ENCODE measurements at places on chromosomes 2 and 18. TPM values are rescaled to one million over a fixed set of nuclear protein-coding genes. Genes with fewer than 3 reads are reported as not detected.

The TUBA4B gene
- total RNA-seq: 0.14 TPM

The MYOM1 gene
- total RNA-seq: 0.38 TPM

The PJVK gene
- 3.0 TPM for total RNA-seq

The GPR45 gene
- 0.23 TPM for total RNA-seq

DNA sequence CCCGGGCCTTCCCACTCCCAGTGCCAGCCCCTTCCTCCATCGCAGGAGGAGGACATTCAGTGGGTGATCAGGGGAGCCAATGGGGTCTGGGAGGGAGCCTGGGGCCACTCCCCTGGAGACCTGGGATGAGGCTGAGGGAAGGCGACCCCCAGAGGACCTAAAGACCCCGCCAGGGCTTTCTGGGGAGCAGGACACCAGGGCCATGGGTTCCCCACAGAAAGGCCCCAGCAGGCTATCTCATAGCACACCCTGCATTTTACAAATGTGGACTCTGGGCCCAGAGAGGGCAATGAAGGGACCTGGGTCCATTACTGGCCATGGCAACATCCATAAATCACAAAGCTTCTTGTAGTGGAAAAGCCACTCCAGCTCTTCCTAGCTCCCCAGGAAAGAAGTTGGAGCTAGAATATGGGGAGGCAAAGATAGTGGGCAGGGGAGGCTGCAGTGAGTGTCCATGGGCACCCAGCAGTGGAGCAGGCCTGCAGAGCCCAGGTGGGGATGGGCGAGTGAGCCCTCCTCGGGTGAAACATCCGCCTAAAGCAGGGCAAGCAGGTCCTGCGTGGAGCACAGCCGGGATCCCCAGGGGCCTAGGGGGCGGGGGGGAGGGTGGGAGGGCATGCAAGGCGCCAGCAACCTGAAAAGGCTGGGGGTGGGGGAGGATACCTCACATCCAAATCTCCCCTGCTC is 13.8 kb downstream of the CYP26B1 start:
- no peaks in the 10 kb centered on the region for H3K36me3 ChIP-seq
- no peak overlapping the region for H3K4me3 ChIP-seq
- H3K4me1 ChIP-seq: peaks cover 7% of the 10 kb centered on the region
- no peak overlapping the region for H3K27ac ChIP-seq
- H3K27me3 ChIP-seq: peaks cover 5% of the 10 kb centered on the region
- no peak for DNase-seq

- H3K4me1 ChIP-seq: no peaks in the 10 kb centered on the region
- no peak for DNase-seq
- H3K27ac ChIP-seq: no peak overlapping the region
- H3K27me3 ChIP-seq: no peaks in the 10 kb centered on the region
- no peak overlapping the region for H3K4me3 ChIP-seq
Observed at GRCh38 chr2:20159411-20160070, 65.4 kb downstream of the SDC1 start.

- peaks cover 24% of the 10 kb centered on the region for H3K4me1 ChIP-seq
- H3K27me3 ChIP-seq: no peaks in the 10 kb centered on the region
- no peak overlapping the region for H3K4me3 ChIP-seq
Observed at GRCh38 chr2:239215136-239215925, 185.5 kb downstream of the HDAC4 start.

DNA sequence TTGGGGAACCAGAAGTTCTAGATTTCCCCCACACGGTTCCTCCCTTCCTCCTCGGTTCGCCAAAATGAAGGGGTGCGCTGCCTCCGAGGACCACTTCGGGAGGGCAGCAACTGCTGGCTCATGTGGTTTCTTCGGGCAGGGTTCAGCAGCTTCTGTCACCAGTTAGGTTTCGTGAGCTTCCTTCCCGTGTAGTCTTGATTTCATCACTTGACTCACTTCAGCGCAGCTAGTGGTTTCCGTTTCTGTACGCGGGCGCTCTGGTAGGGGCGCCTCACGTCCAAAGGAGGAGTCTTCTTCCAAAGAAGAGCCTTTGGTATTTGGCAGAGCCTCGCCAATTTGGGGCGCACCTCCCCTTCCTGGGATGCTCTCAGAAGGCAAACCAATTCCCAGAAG is 485 bp upstream of the GALNT3 start:
- peaks cover 43% of the 10 kb centered on the region for H3K4me1 ChIP-seq
- H3K36me3 ChIP-seq: no peaks in the 10 kb centered on the region
- DNase-seq: peak; percentile 71

DNA sequence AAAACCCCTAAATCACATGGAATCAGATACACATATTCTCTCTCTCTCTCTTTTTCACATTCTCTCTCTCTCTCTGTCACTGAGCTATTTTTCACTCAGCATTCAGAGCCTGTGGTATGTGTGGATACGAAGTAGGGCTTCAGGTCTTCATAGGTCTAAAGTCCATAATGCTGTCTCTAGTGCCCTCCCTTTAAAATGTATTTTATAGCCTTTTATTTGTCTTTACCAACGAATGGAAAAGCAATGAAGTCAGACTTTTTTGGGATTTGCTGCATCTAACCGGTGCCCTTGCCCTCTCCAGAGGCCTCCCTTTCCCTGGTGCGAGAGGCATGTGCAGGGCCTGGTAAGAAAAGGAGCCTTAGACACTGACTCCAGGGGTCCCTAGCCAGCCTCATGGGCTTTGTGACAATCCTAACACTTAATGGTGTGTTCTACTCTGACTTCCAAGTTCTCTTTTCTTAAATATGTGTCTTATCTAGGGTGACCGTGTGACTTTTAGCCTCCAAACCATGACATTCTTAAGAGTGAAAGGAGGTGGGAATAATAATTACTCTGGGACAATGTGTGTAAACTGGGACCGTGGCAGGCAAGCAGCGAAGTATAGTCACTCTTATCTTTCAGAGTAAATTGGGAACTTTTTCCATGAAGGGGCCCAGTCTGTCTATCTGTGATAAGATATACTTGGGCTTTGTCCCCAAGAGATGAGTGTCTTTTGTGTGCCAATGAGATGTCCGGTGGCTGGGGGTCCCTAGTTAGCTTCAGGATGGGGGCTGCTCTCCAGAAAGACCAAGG is 101.1 kb downstream of the B3GNT2 start:
- H3K4me3 ChIP-seq: no peak overlapping the region
- H3K27ac ChIP-seq: no peak overlapping the region
- no peaks in the 10 kb centered on the region for H3K27me3 ChIP-seq

- H3K36me3 ChIP-seq: no peaks in the 10 kb centered on the region
- no peaks in the 10 kb centered on the region for H3K27me3 ChIP-seq
- DNase-seq: no peak
- no peak overlapping the region for H3K4me3 ChIP-seq
Observed at GRCh38 chr2:237868631-237869342, 9.4 kb downstream of the RAMP1 start.

GRCh38 chr2:25293145-25293544 is 48.6 kb downstream of the DNMT3A start:
- H3K4me3 ChIP-seq: no peak overlapping the region
- H3K36me3 ChIP-seq: no peaks in the 10 kb centered on the region
- H3K27me3 ChIP-seq: no peaks in the 10 kb centered on the region
- DNase-seq: no peak

DNA sequence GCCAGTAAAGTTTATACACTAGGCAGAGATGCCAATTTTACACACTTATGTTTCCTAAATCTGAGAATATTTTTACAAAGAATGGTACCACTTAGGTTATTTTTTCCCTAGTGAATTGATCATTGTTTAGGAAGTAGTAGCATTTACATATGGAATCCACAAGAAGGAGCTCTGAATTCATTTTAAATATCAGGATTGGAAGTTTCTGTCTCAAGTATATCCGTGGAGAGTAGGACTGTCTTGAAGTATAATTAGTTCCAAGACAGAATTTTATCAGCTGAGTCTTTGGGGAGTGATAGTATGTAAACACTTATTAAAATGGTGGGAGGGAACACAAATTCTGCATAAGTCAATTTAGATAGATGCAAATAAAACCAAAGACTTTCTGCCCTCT is 82.3 kb upstream of the FAM98A start:
- DNase-seq: peak; percentile 32
- no peaks in the 10 kb centered on the region for H3K27me3 ChIP-seq
- H3K27ac ChIP-seq: no peak overlapping the region
- no peak overlapping the region for H3K4me3 ChIP-seq
- H3K36me3 ChIP-seq: no peaks in the 10 kb centered on the region

DNA sequence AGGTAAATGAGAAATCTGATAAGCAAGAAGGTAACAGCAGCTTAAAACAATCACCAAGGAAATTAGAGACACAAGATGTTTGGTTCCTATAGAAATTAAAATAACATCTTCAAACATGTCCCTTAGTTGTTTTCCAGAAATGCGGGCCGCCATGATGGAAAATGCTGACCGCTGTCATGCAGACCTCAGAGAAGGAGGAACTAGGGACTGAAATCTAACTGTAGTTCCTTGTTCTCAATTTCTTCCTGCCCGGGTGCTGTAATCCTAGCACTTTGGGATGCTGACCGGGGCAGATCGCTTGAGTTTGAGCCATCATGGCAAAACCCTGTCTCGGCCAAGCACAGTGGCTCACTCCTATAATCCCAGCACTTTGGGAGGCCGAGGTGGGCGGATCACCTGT is 51.1 kb downstream of the TEX51 start:
- peaks cover 12% of the 10 kb centered on the region for H3K4me1 ChIP-seq
- peaks cover 1% of the 10 kb centered on the region for H3K36me3 ChIP-seq
- H3K27me3 ChIP-seq: no peaks in the 10 kb centered on the region
- H3K4me3 ChIP-seq: no peak overlapping the region
- DNase-seq: no peak

- no peaks in the 10 kb centered on the region for H3K27me3 ChIP-seq
- no peak for DNase-seq
- H3K27ac ChIP-seq: no peak overlapping the region
- no peaks in the 10 kb centered on the region for H3K36me3 ChIP-seq
Observed at GRCh38 chr18:59728816-59729215, 31.6 kb upstream of the CCBE1 start.

DNA sequence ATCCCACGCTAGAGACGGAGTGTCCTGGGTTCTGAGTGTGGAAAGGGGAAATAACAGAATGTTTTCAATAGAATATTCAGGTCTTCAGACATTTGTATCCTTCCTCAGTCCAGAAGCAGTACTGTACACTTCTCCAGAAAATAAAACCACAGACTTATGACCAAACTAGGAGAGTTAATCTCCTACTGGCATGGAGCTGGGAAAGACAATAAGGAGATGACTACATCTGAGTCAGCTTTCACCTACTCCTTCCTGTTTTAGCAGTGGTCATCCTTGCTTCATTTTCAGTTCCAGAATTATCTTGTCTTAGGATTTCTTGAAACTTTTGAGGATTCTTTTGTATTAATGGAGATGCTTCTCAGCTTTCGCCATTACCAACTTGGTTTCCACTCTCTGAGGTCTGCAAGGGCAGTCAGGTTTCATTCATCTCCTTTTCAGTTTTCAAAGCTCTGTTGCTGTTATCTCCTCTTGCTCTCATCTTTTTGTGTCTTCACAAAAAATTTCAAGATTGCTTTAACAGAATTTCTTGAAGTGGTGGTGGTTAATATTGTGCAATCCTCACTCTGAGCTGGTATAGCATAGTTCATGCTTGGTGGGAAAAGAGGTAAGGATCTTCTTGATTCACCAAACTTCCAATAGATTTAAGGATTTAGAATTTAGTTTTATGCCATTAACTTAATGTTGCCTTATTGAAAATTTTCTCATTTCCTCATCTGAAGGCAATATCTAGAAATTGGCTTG is 23.7 kb upstream of the NR4A2 start:
- no peaks in the 10 kb centered on the region for H3K4me1 ChIP-seq
- no peak overlapping the region for H3K27ac ChIP-seq
- no peak for DNase-seq
- no peaks in the 10 kb centered on the region for H3K36me3 ChIP-seq

DNA sequence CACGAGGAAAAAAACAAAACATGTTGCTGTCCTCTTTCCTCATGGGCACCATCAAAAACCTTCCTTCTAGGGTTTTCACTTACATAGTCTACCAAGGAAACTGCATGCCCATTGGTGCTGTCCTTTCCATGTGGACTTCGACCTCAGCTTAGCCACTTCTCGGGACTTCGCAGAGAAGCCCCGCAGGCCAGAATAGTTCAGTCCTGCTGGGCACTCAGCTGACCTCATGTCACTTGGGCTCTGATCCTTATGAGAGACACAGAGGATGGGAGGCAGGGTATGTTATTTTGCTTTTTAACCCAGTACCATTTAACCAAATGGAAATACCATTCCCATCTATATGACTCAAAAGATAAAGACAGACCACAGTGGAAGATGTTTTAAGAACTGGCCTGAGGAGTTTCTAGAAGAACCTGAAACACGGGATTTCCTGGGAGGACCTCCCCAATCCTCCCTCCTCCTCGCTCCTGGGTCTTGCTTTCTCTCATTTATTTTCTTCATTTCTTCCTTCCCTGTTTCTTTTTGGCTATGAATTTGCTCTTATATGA is 28.4 kb downstream of the AAK1 start:
- H3K36me3 ChIP-seq: no peaks in the 10 kb centered on the region
- no peak overlapping the region for H3K27ac ChIP-seq
- DNase-seq: no peak
- H3K4me1 ChIP-seq: peaks cover 6% of the 10 kb centered on the region

DNA sequence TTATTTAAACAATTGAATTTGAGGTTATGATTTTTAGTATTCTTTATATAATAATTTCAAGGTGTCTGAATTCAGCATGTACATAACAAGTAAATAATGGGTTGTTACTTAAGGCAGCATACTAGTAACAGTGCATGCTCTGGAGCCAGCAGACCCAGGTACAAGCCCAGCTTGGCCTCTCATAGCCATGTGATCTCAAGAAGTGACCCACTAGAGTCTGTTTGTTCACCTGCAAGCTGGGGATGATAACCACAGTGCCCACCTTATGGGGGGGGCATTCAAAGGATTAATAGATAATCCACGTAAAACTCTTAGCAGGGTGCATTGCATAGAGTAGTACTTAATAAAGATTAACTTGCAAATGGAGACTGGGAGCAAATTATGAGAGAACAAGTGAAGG is 163.6 kb downstream of the TRABD2A start:
- no peaks in the 10 kb centered on the region for H3K36me3 ChIP-seq
- DNase-seq: no peak
- no peak overlapping the region for H3K27ac ChIP-seq
- H3K4me3 ChIP-seq: no peak overlapping the region
- H3K4me1 ChIP-seq: no peaks in the 10 kb centered on the region

- DNase-seq: no peak
- no peaks in the 10 kb centered on the region for H3K27me3 ChIP-seq
- no peaks in the 10 kb centered on the region for H3K36me3 ChIP-seq
- no peaks in the 10 kb centered on the region for H3K4me1 ChIP-seq
- no peak overlapping the region for H3K27ac ChIP-seq
Observed at GRCh38 chr18:33424266-33424946, 16.1 kb downstream of the CCDC178 start.

DNA sequence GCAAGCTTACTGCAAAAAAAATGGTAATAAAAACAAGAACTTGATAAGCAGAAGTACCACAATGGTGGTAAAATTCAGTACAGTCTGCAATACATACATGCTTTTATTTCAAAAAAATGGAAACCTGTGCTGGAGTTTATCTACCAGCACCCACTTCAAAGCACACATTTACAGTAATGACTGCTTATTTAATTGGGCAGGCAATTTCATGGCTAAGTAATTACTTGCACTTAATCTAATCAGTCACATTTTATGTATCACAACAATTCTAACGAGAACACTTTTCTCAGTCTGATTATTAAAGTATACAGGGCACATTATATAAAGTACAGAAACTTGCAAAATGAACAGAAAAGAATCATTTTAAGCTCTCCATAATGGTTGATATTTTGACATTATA is 5.2 kb downstream of the APCDD1 start:
- peaks cover 37% of the 10 kb centered on the region for H3K27me3 ChIP-seq
- H3K4me3 ChIP-seq: no peak overlapping the region
- peaks cover 7% of the 10 kb centered on the region for H3K4me1 ChIP-seq
- DNase-seq: no peak
- no peaks in the 10 kb centered on the region for H3K36me3 ChIP-seq

GRCh38 chr2:146873646-146874259 is 971.1 kb upstream of the ACVR2A start:
- no peak overlapping the region for H3K27ac ChIP-seq
- H3K36me3 ChIP-seq: no peaks in the 10 kb centered on the region
- no peaks in the 10 kb centered on the region for H3K27me3 ChIP-seq
- no peaks in the 10 kb centered on the region for H3K4me1 ChIP-seq

Data from GM23338 (cell line).